ENCODE measurements at places on chromosomes 13 and 19.
A peak's percentile ranks its signal among the peaks of the same experiment; 100 is the strongest.

- DNase-seq: no peak
These were observed 4.0 kb upstream of the TSPAN16 start for GRCh38 chr19:11291991-11292390.

- DNase-seq: no peak
These were observed 191.8 kb downstream of the PCCA start for GRCh38 chr13:100280681-100281080.

GRCh38 chr13:108925070-108925469, 295.7 kb downstream of the MYO16 start:
- no peak for DNase-seq

DNA sequence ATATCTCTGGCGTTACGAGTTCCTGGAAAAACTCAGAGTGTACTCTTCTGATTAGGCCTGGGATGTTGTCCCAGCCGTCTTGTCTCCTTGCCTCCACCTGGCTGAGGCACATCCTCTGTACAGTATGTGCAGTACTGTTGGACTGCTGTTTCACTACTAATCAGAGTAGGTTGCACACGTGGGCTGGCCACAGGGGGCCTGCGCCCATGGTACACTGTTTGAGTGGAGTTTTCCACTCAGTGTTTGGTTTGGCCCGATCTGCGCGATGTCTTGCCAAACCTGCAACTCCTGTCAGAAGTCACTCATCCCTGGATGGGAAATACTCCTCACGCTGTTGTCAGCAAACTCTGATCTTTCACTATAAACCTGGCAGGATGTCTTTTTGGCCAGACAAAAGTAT, 189.6 kb upstream of the CSNK1A1L start:
- no peak for DNase-seq

DNA sequence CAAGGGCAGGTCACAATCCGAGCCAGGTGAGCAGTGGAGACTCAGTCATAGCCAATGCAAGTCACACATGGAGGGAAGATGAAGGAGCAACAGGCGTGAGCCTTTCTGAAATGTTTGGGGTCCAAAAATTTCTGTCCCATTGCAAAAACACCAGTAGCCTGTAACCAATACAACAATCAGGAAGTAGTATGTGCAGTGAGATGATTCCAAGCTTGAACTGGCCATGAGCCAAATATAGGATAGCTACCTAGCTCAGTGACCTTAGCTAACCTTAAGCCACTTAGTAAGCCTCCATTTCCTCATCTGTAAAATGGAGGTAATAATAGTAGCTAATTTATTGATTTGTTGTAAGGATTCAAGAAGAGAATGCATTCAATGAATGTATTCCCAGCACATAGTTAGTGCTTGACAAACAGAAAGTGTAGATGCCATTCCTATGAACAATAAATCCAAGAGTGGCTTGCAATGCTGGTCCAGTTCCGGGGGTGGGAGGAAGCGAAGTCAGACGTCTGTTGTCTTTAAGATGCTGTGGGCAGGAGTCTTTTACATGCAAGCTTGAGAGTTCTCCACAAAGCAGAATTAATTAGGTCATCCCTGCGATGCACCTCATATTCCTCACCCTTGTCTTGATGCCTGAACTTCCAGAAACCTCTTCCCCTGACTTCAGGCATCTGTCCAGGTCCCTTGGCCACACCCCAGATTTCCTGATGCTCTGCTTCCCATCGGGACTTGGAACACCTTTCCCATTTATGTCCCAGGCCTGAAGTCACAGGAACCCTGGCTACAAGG, 195.7 kb upstream of the UBL3 start:
- no peak for DNase-seq

DNA sequence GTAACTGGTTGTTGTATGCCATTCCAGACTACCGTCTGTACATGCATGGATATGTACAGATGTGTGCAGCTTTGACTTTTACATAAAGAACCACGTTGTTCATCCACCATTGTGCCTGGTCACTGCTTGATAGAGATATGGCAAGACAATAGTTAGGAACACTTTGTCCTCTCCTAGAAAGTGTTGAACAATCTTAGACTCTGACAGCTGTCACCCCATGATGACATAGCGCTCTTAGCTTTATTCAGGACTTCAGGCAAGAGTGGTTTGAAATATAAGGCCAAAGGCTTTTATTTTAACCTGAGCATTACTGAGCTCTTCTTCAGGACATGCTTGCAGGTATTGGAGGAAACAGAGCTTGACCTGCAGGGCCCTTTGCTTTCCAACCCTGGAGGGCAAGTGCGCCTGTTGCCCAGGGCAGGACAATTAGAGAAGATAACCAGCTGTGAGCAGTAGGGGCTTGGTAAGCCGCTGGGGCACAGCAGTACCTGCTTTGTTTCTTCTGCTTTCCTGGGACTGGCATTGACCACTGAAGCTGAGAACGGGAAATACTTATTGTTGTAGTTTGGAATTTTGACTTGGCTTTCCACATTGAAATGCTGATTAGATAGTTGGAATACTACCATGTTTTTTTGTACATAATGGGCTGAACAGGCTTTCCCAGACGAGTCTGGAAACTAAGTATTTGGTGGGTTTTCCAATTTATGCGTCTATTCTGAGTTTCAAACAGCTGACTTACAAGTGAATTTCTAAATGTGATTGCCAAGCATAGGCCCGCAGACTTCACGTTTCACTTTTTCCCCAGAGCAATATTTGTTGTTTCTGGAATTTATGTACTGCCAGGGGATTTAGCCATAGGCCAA, 51.1 kb downstream of the GARRE1 start:
- no peak for DNase-seq

DNA sequence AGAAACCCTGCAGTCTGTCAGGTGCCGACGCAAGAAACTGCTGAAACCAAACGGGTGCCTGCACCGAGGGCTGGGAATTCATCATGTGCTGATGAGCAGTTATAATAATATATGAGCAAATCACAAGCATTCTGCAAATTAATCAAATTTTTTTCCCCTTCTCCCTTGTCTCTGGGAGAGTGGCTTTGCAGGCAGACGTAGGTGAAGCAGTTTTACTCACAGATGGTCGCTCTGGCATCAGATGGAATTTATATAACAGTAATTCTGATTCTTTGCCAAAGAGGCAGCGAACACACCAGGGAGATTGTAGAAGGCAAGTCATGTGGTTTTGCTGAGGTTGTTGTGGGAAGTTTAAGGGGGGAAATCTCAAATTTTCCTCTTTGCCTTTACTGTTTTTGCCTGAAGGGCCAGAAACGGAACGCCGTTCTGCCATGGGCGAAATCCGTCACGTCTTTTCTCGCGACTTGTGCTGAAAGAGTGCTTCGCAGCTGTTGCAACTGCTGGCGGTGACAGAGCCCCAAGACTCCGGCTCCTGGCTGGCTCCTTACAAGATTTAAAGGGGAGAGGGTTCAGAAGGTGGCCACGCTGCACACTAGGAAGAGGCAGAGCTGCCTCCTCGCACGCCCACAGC, 320.1 kb downstream of the ZNF536 start:
- no peak for DNase-seq

- DNase-seq: peak; percentile 40
These were observed 11.8 kb downstream of the PALM start for GRCh38 chr19:720345-721160.

- DNase-seq: no peak
These were observed 6.0 kb upstream of the NKPD1 start for GRCh38 chr19:45166723-45167252.

- DNase-seq: no peak
These were observed 298.2 kb downstream of the POU4F1 start for GRCh38 chr13:78305171-78305570.

DNA sequence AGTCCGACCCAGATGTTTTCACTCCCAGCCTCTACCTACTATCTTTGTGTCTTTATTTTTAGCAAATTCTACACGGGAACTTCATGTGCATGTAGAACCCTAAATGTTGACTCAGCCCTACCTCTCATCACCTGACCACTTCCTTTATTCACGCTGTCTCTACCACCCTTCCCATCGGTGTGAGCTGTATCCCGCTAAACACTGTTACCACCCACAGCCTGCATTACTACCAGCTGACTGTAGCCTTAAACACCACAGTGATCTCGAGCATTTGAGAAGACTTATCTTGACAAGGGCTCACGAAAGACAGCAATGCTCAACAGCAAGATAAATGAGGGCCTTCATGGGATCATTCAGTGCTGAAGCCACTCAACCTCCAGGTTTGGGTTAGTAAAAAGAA, 15.1 kb downstream of the NCR1 start:
- DNase-seq: no peak

DNA sequence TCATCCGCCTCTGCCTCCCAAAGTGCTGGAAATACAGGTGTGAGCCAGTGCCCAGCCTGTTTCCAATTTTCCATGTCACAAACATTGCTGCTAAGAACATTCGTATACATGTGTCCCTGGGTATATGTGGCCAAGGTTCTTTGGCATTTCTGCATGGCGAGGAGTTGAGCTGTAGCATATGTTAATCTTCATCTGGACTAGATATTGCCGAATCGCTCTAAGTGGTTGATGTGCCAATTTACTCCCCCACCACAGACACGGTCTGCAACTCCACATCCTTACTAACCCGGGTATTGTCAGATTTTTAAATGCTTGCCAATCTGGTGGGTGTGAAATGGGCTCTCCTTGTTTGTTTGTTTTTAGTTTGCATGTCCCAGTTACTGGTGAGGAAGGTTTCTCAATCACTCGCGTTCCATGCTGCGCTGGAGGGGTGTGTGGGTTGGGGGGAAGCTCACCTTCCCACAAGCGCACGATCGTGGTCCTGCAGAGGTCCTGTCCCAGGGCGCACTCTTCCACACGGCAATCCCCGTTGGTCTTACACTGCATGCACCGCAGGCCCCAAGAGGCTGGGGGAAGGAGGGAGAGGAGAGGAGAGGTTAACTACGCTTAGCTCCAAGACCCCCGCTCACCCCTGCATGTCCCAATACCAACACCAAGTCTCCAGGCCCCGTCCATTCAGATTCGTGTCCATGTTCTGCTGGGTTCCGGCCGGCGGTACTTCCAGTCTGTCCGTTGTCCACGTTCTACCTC, 2.7 kb downstream of the PLAUR start:
- no peak for DNase-seq

GRCh38 chr19:17703824-17704463, 15.3 kb upstream of the MAP1S start:
- DNase-seq: peak; percentile 23

DNA sequence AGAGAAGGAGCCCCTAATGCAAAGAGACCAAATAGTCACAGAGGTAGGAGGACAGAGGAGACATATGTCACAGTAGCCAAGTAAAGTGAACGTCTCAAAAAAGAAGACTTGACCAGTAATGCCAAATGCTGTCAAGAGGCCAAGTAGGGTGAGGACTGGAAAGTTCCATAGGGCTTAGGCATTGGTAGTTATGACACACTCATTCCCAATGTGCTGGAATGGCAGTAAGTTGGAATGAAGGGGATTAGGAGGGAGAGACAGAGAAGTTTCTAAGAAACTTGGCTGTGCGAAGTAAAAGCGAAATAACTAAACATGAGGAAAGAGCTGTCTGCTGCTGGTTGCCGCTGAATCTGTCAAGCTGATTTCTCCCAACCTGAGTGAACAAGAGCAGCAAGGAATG, 14.9 kb upstream of the FRY start:
- DNase-seq: no peak

DNA sequence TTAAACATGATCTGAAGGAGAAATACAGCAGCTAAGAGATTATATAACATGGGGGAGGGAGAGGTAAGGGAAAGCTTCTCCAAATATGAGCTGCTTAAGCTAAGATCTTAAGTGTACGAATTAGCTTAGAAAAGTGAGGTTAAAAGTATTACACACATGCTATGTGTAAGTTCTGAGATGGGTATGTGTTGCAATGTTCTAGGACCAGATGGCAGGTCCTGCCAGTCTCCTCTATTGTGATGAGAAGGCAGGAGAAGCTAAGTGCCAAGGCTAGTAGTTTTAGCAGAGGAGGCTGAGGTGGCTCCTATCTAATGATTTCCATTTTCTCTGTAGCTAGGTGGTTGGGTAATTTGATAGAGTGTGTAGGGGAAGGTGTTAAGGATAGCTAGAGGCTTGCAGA, 57.6 kb downstream of the MICU2 start:
- no peak for DNase-seq

DNA sequence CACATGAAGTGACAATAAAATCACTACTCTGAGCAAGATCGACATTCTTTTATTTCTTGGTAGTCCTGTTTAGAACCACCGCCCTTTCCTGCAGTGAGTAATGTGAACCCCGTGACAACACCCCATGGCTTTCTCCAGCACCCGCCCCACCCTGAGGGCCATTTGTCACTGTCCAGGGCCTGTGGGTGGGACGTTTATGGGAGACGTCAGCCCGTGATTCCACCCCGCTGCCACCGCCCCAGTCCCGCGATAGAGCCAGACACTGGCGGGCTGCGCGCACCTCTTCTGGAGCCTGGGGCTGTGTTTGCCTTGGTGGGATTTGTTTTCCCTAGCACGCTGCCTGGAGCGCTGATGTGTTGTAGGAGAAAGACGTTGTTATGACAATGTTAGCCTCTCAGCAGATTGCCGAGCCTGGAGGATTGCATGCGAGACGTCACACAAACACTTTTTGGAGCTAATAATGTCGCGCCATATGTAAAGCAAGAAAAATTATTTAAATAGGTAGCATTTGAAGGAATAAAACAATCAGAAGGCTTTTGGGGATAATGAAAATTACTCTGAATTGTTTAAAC, 263.7 kb downstream of the TEX29 start:
- no peak for DNase-seq

- no peak for DNase-seq
These were observed 167.2 kb downstream of the FGF14 start for GRCh38 chr13:102234618-102235017.

DNA sequence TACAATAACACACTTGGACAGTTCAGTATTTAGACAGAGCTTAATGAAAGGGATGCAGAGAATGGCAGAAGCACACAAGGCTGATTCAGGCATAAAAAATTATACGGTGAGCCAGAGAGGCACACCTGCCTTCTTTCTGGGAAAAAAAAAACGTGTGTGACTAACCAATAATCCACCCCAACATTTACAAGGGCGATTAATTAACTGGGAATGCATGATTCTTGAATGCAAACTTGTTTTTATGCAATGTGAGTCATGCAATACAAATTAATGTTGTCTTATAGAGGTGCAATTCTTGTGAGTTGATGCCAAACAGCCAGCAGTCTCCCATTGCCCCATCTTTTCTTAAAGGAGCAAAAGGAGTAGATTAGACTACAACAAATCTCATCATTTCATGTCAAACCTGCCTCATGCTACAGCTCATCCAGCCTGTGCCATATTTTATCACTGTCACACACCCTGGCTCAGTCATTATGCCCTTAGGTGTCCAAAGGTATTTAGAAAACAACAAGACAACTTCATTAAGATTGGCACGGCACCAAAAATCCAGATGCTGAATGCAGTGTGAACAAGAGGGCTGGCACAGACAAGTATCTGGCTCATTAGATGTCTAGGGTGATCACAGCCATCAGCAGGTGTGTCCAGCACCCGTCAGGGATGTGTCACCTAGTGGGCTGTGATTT, 721.1 kb downstream of the EFNB2 start:
- DNase-seq: no peak

- no peak for DNase-seq
These were observed 630.2 kb upstream of the PCDH9 start for GRCh38 chr13:67860315-67860714.

All from substantia nigra (tissue), 51 donors.